ENCODE measurements at places on chromosomes 12 and 14. TPM values are rescaled to one million over a fixed set of nuclear protein-coding genes. Genes with fewer than 3 reads are reported as not detected.

- no peak for DNase-seq
These were observed 139.3 kb downstream of the ADGRD1 start for GRCh38 chr12:131092901-131093603.

DNA sequence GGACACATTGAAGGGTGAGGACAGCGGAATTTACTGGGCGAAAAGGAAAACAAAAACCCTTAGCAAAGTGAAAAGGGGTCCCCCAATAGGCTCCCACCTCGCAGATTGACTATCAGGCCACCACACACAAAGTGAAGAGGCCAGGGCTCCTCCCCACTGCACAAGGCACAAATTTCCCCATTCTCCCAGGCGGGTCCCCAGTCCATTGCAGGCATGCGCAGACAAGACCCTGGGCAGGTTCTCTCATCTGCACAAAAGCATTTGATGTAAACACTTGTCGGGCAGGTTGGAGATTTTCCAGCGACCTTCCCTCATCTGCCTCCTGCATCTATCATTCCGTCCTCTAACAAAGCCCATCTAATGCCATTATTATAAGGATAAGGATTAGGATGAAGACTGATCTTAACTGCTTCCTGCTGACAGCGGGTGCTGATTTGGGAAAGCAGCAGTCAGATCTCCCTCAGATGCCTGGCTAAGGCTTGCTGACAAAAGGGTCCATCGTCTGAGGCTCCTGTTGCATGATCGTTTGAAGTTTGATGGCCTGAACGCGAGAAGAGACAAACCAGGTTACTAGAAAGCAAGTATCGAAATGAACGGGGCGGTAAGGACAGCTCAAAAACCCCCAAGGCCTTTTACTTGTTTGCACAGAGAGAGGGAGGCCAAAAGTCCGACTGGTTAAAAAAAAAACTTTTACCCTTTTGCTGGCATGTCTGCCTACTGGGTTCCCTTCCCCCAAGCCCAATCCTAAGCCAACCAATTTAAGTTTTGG is 14.4 kb downstream of the ASCL4 start:
- DNase-seq, result no peak

DNA sequence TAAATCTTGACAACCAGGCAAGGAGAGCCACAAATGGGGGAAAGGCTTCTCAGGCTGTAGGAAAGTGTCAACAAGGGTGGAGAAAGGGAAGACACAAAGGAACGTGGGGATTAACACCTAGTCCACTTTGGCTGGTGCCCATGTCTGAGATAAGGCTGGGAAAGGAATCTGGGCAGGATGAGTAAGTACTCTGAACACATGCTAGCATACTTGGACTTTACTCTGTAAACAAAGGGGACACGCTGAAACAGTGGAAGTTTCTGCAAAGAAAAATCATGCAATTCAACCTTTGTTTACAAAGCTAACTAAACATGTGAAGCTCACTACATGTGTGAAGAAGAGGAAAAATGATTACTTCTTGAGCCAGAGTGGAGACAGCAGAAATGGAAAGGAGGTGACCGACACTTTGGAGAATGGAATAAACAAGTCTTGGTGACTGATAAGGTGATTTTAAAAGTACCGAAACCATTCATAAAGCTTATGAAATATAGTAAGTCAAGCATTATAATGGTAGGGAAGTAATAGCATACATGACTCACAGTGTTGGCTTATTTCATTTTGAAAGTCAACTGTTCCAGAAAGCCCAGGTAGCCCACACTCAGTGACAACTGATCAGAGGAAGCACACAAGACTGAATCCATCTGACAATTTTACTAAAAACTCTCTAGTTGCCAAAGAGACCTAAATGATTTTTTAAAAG is 13.2 kb downstream of the CPNE8 start:
- no peak for DNase-seq

DNA sequence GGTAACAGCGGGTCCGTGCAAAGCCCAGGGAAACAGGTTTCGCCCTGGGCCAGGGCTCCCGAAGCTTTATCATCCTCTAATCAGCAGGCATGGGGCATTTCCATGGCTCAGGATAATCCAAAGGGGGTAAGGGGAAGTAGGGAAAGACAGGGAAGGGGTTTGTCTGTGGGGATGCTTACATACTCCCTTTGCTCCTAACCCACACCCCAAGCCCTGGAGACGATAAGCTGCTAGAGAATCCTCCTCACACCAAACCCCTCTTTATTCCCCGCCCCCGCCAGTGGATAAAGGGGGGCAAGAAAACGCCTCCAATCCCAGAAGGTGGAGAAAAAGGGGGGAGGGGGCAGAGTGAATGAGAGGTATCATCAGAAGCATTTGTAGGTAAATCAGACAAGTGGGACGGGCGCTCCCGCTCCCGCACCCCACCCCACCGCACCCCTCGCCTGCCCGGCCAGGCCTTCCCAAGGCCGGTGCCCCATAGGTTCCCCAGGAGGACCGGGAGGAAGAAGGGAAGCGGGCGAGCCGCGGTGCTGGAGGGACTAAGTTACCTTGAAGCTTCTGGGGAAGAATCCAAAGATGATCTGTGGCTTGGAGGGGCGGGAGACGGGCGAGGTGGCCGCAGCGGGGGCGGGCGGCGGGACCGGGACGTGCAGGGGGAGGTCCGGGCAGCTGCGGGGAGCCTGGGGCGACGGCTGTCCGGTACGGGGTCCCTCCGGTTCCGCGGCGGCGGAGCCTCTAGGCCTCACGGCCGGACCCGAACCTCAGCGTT is 762 bp downstream of the PPP2R5E start:
- DNase-seq, result no peak

DNA sequence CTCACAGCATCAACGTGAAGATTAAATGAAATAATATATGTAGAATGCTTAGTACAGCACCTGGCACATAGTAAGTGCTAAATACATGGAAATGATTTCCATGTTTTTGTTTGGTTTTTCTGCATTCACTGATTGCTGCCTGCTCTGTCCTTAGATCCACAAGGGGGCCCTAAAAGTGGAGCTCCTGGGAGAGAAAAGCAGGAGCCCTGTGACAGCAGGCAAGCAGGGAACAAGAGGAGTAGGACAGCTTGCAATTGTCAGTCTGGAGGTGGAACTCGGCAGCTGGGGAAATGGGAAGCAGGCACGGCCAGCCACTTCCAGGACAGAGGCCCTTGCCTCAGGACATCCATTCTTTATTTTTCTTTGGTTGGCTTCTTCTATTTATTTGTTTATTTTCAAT is 292.9 kb downstream of the BMP4 start:
- DNase-seq, result no peak

- DNase-seq, result no peak
These were observed 49.1 kb downstream of the CCER1 start for GRCh38 chr12:90905691-90906370.

The WSCD2 gene
- 1.9 TPM for polyA plus RNA-seq
